Astrocyte of the cerebellum (primary cell): ENCODE measurements at places on chromosomes 4 and X.

GRCh38 chrX:65900850-65901844 is 138.7 kb downstream of the VSIG4 start:
- no peak for DNase-seq

GRCh38 chr4:73589887-73590801 is 30.1 kb downstream of the RASSF6 start:
- no peak for DNase-seq

DNA sequence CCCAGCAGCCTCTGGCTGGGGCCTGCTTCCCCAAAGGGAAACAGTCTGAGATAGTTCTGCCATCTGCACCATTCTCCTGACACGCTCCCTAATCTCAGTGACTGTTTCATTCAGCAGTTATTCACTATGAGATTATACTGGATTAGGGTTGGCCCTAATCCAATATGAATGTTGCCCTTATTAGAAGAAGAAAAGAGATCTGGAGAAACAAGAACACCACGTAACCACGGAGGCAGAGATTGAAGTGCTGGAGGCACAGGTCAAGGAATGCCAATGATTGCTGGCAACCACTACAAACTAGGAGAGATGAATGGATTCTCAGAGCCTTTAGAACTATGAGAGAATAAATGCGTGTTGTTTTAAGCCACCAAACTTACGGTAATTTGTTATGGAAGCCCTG is 7.4 kb downstream of the ACOX3 start:
- DNase-seq: no peak

DNA sequence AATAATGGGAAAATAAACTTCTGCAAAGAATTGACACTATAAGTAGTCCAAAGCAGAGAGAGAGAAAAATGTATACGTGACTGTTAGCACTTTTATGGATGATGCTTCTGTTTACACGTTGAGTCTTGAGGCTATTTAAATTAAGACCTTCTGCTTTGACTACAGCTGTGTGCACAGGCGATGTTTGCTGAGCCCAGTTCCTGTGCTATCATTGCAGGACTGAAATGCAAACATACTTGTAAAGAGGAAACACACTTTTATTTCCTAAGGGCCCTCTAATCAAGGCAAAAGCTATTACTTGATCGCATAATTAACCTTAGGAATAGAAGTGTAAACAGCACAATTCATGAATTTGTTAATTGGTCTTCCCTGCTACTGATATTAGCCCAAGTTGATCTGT is 226.9 kb downstream of the FBXW7 start:
- DNase-seq: no peak

- DNase-seq: no peak
Observed at GRCh38 chr4:156021298-156021697, 67.6 kb upstream of the CTSO start.

GRCh38 chr4:159269116-159269515 is 166.2 kb downstream of the RAPGEF2 start:
- no peak for DNase-seq

DNA sequence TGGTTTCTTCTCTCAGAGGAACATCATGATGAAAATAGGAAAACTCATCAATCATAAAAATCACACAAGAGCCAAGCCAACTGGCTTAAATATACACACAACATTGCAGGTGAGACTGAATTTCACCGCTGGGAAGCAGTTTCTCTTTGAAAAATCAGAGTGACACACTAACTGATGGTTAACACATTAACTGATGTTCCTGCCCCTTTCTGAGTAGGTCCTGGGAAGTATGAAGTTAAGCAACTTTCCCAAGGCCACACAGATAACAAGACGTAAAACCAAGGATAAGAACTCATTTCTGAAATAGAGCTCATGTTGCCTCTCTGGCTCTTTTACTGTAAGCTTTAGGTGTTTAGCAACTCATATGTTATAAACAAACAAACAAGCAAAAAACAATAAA is 813.7 kb upstream of the HS3ST1 start:
- DNase-seq: no peak

DNA sequence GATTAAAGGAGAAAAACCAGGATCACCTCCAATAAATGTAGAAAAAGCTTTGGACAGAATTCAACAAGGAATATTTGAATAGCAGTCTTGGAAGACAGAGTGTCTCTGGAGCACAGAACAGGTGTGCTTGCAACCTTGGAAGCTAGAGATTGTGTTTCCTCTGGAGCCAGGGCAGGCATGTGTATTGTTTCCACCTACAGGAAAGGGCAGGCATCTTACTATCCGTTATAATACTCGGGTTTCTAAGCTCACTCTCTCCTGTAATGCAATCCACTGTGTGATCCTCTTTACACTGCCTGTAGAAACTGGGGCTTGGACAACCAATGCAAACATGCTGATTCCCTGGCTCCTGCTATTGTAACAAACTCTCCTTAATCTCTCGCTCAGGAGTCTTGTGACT is 14.4 kb downstream of the CCDC110 start:
- DNase-seq: no peak

GRCh38 chrX:130264573-130264972 is 4.1 kb downstream of the ZNF280C start:
- DNase-seq: no peak

DNA sequence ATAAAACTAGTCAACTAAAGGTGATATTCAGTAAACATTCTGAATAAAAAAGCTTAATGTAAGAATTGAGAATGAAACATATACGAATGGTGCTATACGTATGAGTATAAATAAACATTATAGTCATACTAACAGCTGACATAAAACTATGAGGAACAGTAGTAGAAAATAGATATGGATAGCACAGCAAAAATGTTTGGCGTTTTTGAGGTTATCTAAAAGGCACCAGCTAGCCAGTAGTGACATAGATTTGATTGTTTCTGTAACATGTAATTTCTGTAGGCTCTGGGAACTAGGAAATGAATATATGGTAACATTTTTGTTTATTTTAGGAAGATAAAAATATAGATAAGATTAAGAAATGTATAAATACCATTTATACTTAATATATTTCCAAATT is 69.3 kb downstream of the SNX25 start:
- DNase-seq: no peak

DNA sequence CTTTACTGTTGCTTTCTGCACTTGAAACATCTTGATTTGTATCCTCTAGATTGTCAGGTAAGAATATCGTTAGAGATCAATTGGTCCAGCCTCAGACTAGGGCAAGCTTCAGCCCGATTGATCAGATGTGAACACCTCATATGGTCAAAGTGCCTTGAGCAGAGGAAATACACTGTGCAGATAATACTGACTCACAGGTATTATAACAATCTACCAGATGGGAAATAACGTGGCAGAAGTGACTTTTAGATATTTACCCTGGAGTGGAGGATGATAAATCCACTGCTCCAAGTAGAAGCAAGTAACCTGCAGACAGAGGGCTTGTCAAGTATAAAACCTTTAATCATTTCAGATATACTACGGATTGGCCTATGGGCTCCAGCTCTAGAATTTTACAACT is 17.9 kb downstream of the VEGFC start:
- DNase-seq: no peak

- no peak for DNase-seq
Observed at GRCh38 chr4:187135878-187136277, 412.2 kb upstream of the FAT1 start.

DNA sequence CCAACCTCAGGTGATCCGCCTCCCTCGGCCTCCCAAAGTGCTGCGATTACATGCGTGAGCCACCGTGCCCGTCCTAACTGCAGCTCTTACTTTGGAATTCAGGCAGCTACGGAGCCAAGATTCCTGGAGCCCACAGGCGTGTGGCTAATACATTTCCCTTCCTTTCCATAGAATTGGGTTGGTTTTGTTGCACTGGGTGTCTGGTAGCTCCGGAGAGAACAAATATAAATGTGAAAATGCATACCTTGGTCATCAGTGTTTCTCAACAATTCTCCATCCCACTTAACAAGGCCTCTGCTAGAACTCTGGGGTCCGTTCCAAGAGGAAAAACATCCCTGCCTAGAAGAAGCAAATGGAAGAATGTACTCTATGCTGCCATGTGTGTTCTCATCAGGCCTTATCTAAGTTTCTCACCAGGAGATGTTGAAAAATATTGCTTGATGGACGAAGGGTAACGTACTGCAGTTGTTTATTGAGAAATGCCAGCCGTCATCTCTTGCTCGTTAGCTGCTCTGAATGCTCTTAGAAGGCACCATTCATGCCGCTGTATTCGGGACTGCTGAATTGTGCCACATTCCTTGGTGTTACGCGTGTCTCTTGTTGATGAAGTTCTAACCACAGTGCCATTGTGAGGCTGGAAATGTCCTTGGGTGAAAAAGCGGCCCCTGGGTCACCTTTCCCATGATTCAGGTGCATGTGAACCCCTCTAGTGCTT is 50.5 kb upstream of the CD99 start:
- peak; percentile 11 for DNase-seq

DNA sequence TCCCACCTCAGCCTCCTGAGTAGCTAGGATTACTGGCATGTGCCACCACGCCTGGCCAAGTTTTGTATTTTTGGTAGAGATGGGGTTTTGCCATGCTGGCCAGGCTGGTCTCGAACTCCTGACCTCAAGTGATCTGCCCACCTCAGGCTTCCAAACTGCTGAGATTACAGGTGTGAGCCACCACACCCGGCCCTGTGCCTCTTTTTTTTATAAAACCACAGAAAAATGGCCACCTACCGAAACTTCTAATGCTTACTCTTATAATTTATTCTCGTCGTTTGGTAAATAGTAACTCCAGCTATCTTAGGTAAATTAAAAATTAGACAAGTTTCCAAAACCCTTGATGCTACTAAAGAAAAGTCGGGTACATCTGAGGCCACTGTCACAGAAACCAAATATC is 54.4 kb downstream of the IRF2 start:
- no peak for DNase-seq

DNA sequence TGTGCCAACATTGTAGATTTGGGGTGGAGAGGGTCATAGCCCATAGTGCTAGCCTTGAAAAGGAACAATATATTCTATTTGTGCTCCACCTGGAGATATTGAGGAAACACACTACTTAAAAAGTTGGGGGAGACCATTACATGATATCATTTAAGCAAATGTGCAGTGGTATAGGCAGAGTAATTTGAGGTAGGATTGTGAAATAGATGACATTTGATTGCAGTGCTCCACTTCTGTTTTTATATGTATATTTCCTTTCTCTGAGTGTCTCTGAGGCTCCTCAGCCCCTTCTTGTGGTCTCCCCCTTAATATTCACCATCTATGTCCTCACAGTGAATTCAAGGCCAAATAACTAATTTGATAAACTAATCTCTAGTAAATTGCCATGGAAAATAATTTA is 85.6 kb upstream of the NMU start:
- no peak for DNase-seq

DNA sequence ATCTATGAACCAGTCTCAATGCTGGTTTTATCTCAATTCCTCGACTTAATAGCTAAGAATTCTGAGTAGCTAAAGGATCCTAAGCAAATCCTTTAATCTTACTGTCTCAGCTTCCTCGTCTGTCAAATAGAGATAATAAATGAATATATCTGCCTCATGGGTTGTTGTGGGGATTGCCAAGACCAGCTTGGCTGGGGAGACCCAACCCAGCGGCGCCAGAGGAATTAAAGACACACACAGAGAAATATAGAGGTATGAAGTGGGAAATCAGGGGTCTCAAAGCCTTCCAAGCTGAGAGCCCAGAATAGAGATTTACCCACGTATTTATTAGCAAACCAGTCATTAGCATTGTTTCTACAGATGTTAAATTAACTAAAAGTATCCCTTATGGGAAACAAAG is 41.9 kb downstream of the SLC34A2 start:
- DNase-seq: no peak

- no peak for DNase-seq
Observed at GRCh38 chrX:129719931-129720530, 18.7 kb upstream of the XPNPEP2 start.

GRCh38 chr4:52372269-52372668 is 286.8 kb downstream of the USP46 start:
- no peak for DNase-seq

DNA sequence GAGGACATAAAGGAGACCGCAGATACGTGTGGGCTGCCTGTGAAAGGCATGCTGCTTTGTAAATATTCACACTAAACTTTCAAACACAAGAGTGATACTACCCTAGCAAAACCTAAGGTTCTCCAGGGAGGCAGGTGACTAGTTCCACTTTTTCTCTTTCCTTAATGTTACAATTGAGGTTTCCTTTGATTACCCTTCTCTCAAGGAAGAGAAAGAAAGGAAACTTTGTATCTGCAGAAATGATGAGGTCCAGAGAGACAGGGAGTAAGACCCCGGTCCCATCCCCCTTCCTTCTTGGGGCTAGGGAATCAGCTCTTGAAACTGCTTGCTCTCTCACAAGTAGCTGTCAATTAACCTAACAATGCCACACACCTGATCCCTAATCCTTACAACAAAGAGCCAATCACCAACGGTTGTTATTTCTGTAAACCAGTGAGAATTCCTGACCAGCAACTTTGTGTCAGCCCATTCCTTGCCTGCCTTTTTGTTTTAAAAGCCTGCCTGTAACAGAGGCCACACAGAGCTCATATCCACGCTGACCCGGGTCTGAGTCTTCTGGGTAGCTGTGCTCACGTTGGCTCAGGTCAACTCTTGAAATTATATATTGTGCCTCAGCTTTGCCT is 754.8 kb upstream of the FRG1 start:
- DNase-seq: no peak

- no peak for DNase-seq
Observed at GRCh38 chr4:56622176-56622575, 58.9 kb downstream of the HOPX start.

- DNase-seq: no peak
Observed at GRCh38 chrX:137363559-137363958, 202.4 kb upstream of the ZIC3 start.

DNA sequence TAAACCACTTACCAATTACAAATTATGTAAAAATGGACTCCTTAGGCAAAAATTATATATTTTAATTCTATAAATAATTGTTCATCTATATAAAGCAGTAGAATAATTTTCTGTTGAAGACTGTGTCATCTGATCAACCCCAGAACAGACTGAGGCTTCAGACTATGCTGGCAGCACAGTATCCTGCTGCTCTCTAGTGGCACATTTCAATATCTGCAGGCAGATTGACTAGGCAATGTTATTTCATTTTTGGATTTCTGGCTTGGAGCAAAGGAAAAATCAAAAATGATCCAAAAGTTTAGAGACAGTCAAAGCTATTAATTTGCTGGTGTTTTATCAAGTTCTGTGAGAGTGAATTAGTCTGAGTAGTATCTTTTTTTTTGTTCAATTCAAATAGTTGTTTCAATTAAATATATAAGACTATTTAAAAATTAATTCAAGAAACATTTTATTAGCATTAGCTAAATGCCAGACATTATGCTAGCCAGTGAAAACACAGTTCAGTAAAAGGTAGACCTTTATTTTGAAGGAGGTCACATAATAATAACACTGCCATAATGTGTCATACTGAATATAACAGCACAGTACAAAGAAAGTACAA is 21.3 kb upstream of the SULT1E1 start:
- no peak for DNase-seq

DNA sequence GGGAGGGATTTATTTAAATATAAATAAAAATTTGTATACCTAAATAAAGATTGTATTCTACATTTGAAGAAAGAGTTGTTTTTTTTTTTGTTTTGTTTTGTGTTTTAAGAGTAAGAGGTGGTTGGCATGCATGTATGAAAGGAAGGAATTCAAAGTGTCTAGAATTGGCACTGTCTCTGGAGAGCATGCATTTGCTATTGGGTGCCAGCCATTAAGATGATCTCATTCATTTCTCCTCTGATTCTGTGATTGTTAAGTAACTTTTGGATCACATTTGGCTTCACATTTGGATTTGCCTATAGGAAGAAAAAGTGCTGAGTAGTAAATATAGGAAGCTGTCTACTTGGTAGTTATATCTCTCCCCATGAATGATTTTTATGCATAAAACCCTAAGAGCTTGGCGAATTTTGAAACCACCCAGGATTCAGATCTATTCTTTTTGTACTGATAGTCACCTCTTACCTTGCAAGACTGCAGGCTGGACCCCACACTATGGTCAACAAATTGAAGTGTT is 7.8 kb upstream of the BOD1L1 start:
- no peak for DNase-seq
